Muscle of arm (tissue), 14 donors: ENCODE measurements at places on chromosomes 6 and 20.

- DNase-seq = no peak
These were observed 148.4 kb downstream of the TBX18 start for GRCh38 chr6:84615987-84616386.

DNA sequence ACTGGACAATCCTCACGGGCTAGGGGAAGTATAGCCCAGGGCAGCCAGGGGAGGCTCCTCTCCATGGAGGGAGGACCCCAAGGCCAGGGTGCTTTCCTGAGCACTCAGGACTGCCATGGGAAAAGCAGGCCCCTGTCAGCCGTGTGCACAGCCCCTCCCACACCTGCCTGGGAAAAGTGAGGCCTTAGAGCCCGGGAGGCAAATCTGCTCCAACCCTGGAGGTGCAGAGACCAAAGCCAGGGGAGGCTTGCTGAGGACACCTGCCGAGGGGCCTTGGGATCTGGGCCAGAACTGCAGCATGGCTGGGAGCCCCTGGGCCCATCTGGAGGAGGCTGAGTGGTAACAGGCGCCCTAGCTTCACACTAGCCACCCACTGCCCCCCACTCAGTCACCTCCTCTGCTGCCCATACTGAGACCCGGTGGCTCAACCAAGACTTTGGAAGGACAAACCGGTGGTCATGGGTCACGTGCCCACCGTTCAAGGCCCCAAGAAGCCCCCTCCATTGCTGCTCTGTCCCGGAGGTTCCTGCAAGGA lies 55.2 kb downstream of the YTHDF1 start:
- no peak for DNase-seq

- DNase-seq = no peak
These were observed 142.1 kb downstream of the MYB start for GRCh38 chr6:135323202-135323668.

- no peak for DNase-seq
These were observed 51.3 kb downstream of the DCBLD1 start for GRCh38 chr6:117533775-117534174.

GRCh38 chr6:163627274-163628062 lies 212.9 kb downstream of the QKI start:
- DNase-seq = no peak

GRCh38 chr6:96721227-96721626 lies 116.0 kb downstream of the GPR63 start:
- no peak for DNase-seq

GRCh38 chr20:658731-659291 lies 5.8 kb upstream of the SRXN1 start:
- DNase-seq = no peak

DNA sequence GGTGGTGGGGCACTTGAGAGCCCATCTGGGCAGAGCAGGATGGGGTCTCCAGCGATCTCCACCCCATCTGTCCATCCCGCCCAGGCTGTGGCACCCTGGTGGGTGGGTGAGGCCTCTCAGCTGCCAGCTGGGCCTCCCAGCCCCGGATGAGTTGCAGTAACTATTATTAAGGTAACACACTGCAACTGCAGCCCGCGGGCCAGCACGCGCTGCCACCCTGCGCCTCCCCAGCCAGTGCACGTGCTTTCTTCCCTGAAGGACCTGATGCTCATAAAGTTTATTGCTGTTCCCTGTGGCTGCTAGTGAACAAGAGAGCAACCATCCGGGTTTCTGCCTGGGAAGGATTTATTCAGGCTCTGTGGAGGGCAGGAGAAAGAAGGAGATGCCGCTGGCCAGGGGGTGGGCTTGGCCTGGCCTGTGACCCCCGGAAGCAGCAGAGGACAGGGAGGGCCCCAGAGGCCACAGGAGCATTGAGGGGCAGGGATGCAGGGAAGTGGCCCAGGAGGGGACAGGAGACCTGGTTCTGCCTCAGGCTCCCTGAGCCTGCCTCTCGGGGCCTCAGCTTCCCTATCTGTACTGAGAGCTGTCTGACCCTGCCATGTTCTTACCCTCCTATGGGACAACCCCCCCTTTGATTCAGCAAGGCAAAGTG lies 1.7 kb downstream of the IP6K3 start:
- no peak for DNase-seq

DNA sequence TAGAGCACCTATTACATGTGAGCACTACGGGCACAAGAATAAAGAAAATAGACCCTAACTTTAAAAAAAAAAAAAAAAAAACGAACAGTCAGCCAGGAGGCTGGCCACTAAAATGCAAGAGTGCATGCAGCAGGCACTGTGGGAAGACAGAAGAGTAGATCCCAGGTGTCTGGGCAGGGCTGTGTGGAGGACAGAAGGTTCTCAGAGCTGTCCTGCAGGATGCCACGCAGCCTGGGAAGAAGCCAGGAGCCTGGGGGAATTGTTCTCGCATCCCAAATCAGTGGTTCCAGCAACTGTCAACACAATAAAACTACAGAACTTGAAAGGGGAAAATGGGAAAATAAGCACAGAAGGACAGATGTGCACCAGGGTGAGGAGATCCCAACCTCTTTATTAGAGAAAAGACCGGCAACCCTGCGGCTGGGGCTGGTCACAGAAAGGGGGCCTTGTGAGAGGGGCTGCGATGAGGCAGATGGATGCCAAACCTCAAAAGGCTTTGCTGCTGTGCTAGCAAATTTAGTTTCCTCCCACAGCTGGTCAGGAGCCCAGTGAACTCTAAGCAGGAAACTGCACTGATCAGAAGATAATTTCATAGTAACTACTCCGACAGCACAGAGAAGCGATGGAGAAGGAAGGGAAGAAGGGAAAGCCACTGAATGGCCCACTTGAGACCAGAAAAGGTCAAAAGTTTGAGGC lies 30.9 kb downstream of the MAP3K5 start:
- no peak for DNase-seq

DNA sequence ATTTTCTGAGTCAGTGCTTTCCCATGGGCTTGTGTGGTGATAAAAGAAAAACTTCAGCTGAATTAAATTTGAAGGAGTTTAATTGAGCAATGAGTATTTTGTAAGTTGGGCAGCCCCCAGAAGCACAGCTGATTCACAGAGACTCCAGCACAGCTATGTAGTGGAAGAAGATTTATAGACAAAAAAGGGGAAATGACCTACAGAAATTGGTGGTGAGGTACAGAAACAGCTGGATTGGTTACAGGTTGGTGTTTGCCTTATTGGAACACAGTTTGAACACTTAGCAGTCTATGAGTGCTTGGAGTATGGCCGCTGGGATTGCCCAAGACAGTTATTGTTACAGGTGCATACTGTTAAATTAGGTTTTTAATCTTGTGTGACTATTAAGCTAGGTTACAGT lies 96.9 kb upstream of the PTPRK start:
- DNase-seq = no peak

DNA sequence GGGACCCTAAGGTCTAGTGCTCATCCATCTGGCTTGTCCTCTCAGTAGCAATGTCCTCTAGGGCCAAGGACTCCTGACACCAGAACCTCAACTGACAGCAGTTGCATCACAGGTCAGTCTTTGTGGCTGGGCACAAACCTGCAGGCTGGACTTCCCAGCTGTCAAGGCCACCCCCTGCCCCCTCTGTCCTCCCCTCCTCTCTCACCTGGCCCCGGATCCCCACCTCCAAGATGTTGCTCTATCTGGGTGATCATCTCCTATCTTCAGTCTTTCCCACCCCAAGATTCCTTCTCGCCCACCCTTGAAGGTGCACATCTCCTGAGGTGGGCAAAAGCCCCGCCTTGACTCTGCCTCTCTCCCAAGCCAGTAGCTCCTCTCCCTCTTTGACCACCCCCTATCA lies 131.8 kb upstream of the SRSF6 start:
- no peak for DNase-seq

DNA sequence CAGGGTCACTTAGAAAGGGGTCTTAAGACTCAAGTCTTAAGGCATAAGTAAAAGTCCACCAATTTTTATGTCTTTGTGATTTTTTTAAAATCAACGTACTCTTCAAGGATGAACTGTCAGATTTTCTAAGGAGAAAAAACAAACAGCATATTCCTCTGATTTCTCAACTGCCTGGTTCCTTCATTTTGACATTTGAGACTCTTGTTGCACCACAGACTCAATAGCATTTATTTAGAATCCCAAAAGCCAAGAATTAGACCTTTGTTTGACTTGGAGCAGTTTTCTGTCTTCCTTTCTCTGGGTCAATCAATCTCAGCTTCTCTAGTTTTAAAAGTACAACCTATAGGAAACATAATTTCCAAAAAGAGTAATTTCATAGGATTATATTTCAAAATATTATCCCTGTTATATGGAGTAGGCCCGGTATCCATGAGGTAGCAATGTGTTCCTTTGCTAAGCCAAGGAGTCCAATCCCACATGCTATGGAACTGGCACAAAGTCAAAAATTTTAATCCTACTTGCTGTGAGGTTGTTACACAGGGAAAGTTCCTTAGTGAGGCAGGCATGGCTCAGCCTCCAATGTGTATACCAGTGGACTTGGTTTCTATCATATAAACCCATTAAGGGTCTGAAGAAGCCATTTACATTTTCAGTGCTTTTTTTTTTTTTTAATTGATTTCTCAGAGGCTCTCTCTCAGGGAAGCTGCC lies 405.7 kb downstream of the KIF16B start:
- peak; percentile 19 for DNase-seq

DNA sequence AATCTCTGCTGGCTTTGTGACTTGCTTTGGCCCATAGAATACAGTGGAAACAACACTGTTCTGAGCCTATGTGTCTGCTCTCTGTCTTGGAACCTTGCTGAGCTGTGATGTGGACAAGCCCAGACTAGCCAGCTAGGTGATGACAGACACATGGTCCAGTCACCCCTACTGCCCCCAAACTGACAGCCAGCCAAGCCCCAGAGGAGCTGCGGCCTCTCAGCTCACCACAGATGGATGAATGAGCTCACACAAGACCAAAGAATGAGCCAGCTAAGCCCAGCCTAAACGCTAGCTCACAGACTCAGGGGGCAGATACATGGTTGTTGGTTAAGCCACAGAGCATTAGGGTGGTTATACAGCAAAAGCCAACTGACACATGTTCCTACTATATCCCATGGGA lies 4.1 kb downstream of the AARS2 start:
- DNase-seq = no peak

DNA sequence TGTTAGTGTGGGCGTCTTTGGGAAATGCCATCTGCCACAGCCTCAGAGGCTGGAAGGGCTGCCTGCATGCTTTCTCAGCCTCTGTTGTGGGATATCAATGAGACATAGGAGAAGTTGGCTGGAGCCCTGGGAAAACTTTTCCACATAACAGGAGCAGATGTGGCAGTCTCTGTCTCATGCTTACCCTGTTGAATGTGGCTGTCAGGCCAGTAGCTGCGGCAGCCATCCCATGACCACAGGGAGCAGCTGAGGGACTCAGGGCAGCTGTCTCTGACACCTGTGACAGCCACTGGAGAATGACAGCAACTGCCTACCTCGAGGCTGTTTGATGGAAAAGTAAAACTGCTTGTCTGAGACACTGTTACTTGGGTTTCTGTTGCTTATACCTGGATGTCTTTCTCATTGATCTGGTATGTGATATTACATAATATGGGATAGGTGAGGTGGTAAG lies 64.4 kb downstream of the TULP4 start:
- peak; percentile 43 for DNase-seq

GRCh38 chr6:126385536-126385935 lies 45.6 kb downstream of the CENPW start:
- DNase-seq = no peak

DNA sequence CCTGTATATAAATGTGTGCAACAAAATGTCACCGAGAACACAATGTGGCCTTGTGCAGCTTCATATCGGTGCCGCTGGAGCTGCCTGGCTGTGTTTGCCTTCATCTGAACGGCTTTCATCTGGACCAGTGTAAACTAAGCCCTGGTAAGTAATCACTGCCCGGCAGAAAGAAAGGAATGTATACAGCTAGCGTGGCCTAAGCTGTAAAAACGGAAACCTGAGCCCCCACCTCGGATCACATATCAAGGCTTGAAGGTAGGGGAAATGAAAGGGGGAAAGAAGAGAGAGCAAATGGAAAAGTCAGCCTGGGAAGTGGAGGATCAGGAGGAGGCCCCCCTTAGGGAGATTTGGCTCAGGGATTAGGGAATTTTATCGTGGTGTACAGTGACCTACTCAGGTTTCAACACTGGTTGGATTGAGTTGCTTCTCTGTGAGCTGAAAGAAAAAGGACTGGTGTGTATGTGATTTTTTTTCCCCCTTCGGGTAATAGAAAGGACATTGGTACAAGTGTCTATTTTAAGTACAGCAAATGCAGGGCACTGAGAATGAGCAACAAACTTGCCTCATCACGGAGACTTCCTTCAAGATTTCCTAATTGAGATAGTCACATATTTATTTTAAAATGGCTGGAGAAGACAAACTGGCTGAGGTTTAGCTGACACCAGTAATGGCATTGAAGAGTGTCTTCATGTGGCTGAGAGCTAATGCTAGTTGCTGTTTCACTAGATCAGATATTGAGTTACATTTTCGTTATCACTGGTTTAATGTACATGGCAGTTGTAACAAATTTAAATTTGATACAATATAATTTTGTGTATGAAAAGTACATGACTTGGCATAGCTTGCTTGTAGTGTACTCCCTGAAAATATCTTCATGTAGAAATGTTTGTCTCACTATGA lies 3.5 kb downstream of the SOBP start:
- DNase-seq = peak; percentile 38

GRCh38 chr6:82693094-82693493 lies 329.5 kb downstream of the TPBG start:
- no peak for DNase-seq

GRCh38 chr20:36631646-36632045 lies 14.3 kb downstream of the SLA2 start:
- DNase-seq = no peak

GRCh38 chr6:30893666-30894065 lies 9.3 kb downstream of the DDR1 start:
- DNase-seq = no peak

GRCh38 chr20:30484009-30484748 lies 773.3 kb upstream of the DEFB115 start:
- no peak for DNase-seq

- DNase-seq = no peak
These were observed 36.2 kb downstream of the FYN start for GRCh38 chr6:111837007-111837406.

GRCh38 chr6:151071295-151071694 lies 168.5 kb upstream of the AKAP12 start:
- peak; percentile 51 for DNase-seq

DNA sequence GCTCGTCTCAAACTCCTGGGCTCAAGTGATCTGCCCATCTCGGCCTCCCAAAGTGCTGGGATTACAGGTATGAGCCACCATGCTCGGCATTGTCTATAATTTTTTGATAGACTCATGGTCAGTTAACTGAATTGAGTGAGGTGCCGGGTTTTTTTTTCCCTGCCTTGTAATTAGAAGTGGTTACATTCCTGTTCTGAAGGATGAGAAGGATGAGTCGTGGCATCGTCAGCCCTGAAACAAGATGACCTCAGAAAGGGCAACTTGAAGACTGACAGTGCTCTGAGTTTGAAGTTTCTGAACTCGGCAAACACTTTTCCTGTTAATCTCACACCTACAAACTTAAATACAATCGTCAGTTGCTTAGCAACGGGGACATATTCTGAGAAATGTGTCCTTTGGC lies 158.7 kb upstream of the PDE10A start:
- no peak for DNase-seq

- DNase-seq = no peak
These were observed 231.0 kb downstream of the SOD2 start for GRCh38 chr6:159461998-159462397.

- no peak for DNase-seq
These were observed 2.3 kb downstream of the MANBAL start for GRCh38 chr20:37291724-37292126.

GRCh38 chr20:3927486-3928291 lies 38.5 kb downstream of the PANK2 start:
- no peak for DNase-seq

- DNase-seq = no peak
These were observed 61.9 kb upstream of the BTN3A2 start for GRCh38 chr6:26302941-26303559.
